ENCODE measurements at places on chromosomes 4 and X. TPM values are rescaled to one million over a fixed set of nuclear protein-coding genes. Genes with fewer than 3 reads are reported as not detected.

The EFNB1 gene
- 20.7 TPM for total RNA-seq

The BMX gene
- total RNA-seq = not detected

The ZMYM3 gene
- 42.9 TPM for total RNA-seq

The CENPI gene
- 26.1 TPM for total RNA-seq

The ZDHHC9 gene
- 66.6 TPM for total RNA-seq

The CPEB2 gene
- total RNA-seq = 7.3 TPM

The ADH1B gene
- total RNA-seq = not detected

The RBM47 gene
- total RNA-seq = 86.6 TPM

The YIPF7 gene
- total RNA-seq = 0.73 TPM

The CENPE gene
- total RNA-seq = 17.9 TPM

The APBB2 gene
- 15.5 TPM for total RNA-seq

The VCX3B gene
- total RNA-seq = not detected
